Peyer's patch (tissue), 4 donors: ENCODE measurements at places on chromosomes 3 and 15. TPM values are rescaled to one million over a fixed set of nuclear protein-coding genes. Genes with fewer than 3 reads are reported as not detected.

GRCh38 chr15:99613481-99613880 lies 47.7 kb downstream of the MEF2A start:
- no peak for DNase-seq

DNA sequence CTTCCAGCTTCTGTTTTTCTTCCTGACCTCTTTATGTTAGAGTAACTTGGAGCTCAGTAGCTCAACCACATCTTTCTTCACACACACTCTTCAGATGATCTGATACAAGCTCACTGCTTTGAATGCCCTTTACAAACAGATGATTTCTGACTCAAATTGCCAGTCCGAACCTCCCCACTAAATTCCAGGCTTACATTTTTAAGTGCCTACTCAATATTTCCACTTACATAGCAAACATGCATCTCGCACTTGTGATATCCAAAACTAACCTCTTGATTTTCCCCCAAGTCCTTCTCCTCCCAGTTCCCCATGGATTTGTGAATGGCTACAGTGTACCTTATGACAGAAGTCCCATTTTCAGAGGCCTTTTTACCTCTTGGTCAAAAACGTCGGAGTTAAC lies 139.1 kb downstream of the GBE1 start:
- no peak for DNase-seq

The EPHB3 gene
- total RNA-seq, result 59.4 TPM

The GABPB1 gene
- 15.7 TPM for total RNA-seq

DNA sequence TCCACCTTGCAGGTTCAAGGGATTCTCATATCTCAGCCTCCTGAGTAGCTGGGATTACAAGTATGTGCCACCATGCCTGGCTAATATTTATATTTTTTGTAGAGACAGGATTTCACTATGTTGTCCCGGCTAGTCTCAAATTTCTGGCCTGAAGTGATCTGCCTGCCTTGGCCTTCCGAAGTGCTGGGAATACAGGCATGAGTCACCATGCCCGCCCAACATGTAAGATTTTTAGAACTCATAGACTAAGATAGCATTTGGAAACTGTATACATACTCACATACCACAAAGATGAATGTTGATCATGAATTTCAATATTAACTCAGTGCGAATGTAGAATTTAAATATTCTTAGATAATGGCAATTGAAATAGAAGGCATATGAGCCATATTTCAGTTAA lies 718.9 kb downstream of the NLGN1 start:
- DNase-seq, result no peak

DNA sequence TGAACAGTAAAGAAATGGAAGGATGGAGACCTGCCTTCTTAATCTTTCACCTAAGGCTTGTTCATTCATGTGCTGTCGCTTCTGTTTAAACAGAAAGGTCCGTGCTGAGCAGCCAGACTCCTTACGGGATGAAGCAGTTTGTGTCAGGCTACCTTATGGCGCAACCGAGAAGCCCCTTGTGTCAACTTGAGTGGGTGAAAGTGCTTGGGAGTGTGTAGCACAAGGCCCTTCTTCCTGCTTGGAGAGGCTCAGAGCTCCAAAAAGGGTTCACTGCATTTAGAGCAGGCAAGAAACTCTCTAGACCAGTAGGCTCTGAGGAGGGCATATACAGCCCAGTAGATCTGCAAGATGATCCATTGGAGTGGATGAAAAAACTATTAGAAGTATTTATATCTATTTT lies 16.0 kb downstream of the CAPN3 start:
- DNase-seq, result no peak

The CDC25A gene
- 3.6 TPM for total RNA-seq

GRCh38 chr3:100954990-100955389 lies 38.2 kb downstream of the ABI3BP start:
- no peak for DNase-seq

DNA sequence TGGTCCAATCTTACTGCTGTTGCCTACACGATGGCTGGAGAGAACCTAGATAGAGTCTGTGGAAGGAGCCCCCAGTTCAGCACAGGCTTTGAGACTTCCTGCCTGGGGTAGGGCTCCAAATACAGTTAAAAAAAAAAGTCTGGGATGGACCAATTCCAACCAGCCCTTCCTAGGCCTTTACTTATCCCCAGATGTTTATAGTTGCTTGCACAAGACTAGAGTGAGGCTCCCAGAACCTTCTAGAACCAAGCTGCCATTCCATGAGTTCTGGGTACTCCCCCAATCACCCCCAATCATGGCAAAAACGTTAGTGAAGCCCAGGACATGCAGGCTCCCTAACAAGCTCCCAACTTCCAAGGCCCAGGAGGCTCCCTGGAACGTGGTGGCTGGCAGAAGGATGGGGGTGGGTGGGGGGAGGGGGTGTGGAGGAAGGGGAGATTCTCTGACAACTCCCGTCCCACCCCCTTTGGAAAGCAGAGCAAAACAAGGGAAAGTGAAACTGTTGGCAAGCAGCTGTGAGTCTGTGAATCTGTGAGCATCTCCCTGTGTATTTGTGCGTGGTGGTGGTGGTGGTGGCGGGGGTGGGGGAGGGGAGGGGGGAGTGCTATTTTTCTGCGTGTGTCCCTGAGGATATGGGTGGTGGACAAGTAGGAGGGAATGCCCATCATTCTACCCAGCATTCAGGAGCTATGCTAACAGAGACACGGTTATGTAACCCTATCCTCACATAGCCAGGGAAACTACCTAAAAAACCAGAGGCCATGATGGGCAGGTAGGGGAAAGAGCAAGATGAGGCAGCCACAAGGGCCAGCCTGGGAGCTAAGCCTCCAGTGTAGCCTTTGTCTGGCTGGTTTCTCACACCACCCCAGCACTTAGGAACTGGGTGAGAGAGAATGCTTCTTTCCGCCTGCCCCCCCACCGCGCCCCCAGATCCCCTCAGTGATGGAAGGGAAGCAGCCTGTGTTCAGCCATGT lies 2.0 kb downstream of the MST1R start:
- DNase-seq, result no peak

DNA sequence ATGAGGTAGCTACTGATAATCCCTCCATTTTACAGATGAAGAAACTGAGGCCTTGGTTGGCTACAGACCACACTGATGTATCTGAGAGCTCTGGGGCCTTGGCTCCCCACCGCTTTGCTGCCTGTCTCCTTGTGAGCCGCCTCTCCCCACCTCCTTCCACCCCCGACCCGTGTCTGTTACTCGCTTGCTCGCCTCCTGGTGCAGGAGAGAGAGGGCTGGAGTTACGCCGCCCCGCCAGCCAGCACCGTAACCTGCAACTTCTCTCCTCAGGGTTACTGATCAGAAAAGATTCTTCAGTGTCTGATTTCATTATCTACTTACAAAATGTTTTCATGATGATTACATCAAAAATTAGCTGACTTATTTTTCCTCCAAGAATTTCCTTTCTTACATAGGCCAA lies 34.1 kb downstream of the TM2D3 start:
- no peak for DNase-seq
